ENCODE measurements at places on chromosomes 6 and 20. TPM values are rescaled to one million over a fixed set of nuclear protein-coding genes. Genes with fewer than 3 reads are reported as not detected.

DNA sequence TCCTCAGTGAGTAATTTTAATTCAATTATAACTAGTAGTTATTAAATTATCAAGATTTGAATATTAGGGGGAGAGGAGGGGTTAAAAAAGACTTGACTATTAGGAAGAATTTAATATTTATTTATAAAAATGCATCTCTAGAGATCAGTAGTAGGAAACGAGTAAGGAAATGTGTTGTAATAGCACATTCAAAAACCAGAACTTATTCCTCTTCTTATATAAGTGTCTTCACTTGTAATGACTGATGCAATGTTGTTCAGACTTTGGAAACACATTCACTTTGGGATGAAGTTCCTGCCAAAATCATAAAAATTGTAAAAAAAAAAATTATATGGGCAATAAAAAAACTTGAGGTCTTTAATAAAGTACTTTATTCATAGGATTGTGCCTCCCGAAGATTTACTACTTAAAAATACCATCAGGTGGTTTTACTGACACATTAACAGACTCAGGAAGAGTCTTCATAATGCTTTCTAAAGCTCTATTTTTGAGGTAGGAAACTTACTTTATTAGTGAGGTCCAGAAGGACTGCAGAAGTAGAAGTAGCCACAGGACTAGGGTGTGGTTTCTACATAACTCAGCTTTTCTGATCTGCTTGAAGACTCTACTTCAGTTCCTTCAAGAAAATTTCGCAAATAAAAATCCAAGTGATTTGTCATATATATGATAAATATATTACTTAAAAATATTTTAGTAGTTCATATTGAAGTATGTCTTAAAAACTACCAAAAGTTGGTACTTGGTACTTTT lies 59.8 kb downstream of the CCDC170 start:
- DNase-seq: no peak

DNA sequence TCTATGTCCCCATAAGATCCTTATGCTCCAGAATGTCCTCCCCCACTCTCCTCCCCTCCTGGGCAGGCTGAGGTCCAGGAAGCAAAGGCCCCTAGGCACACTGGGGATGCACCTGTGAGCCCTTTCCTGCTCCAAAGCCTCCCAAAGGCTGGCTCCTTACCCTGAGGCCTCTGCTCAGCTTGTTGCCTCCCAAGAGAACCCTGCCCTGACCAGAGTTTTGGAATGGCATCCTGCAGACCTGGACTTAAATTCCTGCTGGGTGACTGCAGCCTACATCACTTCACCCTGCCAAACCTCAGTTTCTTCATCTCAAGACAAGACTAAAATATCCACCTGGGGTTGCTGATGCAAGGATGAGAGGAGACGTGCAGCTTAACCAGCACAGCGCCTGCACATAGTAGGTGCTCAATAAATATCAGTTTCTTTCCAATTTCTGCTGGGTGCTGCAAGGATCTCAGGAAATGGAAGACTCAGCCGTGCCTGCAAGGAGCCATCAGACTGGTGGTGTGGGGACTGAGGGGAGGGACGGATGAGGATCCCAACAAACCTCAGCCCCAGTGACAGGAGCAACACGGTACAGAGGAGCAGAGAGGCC lies 2.1 kb upstream of the LBP start:
- no peak for DNase-seq

- DNase-seq: no peak
Measured at GRCh38 chr6:163717106-163717764, 302.7 kb downstream of the QKI start.

Gene SIRPD
- total RNA-seq: not detected

Gene OVOL2
- total RNA-seq: not detected

GRCh38 chr6:1485678-1486077 lies 96.3 kb downstream of the FOXF2 start:
- DNase-seq: peak; percentile 52

Gene SLCO4A1
- total RNA-seq: 4.1 TPM

Gene SLC17A1
- not detected for total RNA-seq

- no peak for DNase-seq
Measured at GRCh38 chr6:1911474-1911873, 301.8 kb downstream of the FOXC1 start.

- peak; percentile 23 for DNase-seq
Measured at GRCh38 chr20:36606158-36607066, 833 bp downstream of the RAB5IF start.

DNA sequence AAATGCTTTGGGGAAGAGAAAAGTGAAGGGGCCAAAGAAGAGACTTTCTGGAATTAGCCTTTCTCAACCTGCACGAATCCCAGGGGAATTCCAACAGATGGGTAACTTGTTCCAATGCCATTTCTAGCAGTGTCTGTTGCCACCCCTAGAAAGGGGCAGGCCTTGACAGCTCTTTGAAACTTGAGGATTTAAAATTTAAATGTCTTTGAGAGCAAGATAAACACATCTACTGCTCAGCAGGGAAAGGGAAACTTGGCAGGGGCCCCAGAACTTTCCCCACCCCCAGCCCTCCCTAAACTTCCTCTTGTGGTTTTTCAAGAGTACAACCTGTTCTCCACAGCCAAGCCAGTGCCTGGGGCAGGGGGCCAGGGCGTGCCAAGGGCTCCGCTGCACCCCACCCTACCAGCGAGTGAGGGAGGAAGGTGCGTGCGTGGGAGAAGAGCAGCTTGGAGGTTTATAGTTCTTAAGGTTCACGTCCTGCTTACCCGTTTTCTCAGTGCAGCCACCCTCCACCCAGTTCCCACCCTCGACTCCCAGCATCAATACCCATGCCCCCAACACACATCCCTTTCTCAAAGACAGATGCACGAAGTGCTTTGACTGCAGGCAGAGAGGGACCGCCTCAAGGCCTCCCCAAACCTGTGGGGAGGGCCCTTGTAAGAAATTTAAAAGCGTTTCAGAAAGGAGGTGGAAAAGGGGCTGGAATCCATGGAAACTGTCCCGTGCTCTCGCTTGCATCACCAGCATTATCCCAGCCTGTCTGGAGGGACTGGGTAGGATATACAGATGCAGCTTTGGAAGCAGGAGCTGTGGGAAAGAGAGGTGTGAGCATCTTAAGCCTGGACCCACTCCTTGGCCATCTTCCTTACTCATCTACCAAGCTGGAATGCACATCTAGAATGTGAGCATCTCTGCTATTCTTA lies 4.5 kb upstream of the TAF8 start:
- DNase-seq: peak; percentile 91

Gene RAB44
- 0.11 TPM for total RNA-seq

- no peak for DNase-seq
Measured at GRCh38 chr6:122878796-122879195, 89.7 kb downstream of the SMPDL3A start.

GRCh38 chr6:113886512-113886911 lies 29.4 kb downstream of the MARCKS start:
- no peak for DNase-seq

Gene TOX2
- 25.7 TPM for total RNA-seq

Gene TSPYL1
- total RNA-seq: 57.3 TPM

DNA sequence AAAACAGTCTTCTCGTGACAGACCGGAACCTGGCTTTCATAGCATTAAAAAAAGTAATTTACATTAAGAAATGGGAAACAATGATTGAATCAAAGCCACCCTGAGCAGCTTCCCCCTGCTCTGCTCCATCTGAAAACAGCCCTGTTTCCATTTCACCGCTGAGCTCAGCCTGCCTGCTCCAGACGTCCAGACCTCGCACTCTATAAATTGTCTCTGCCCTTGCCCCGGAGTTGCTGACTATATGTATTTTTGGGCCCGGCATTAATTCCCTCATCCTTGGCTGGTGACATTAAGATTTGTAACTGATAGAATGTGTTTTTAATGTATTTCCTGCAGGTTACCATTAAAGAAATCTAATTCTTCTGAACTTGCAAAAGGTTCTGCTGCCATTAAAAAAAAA lies 22.7 kb upstream of the TCP11 start:
- no peak for DNase-seq

DNA sequence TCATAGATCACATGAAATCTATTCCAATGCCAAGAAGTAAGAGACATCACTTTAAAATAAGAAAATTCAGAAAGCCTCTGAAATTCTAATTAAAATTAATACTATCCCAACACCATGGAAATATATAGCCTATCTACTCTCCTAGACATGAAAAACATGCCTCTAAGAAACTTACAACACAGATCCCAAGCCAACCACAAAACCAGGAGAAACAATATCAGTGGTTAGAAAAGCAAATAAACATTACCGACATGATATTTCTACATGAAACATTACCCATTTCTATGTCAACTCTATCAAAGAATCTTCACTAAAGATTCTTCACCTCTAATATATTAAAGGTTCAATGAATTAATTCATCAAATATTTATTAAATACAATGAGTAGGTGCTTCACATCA lies 4.8 kb downstream of the EPB41L2 start:
- no peak for DNase-seq

- no peak for DNase-seq
Measured at GRCh38 chr20:63501818-63502670, 3.2 kb upstream of the EEF1A2 start.

DNA sequence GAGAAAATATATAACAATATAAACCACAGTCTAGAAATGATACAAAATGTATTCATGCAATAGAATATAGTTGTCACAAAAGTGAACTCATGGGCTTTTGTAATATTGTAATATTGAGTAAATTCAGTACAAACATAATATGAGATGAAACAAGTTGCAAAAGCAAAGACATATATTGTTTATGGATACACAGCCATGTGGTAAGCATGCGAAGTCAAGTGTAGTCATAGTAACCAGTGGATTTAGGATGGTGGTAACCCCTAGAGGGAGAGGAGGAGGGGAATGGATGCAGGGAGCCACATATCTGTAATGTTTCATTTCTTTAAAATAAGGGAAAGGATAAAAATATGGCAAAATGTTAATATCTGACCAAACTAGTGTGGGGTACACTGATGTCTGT lies 47.3 kb downstream of the ARMC2 start:
- no peak for DNase-seq

DNA sequence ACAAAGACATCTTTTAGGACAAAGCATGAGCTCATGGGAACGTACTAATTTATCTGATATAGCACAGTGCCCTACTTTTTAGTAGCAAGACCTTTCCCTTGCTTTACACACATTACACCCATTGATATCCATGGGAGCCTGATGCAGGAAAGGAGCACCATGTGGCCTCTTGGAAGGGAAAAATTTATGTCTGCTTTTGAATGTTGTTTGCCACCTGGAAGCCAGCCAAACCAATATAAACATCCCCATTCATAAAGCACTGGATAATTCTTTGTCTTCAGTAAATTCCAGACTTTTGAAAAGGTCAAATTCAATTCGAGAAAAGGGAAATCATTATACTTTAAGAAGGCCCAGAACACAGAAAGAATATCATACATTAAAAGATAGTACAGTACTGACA lies 152.3 kb upstream of the BEND6 start:
- DNase-seq: peak; percentile 91

Gene MATN4
- not detected for total RNA-seq

- no peak for DNase-seq
Measured at GRCh38 chr6:30100585-30101443, 12.1 kb downstream of the TRIM31 start.

DNA sequence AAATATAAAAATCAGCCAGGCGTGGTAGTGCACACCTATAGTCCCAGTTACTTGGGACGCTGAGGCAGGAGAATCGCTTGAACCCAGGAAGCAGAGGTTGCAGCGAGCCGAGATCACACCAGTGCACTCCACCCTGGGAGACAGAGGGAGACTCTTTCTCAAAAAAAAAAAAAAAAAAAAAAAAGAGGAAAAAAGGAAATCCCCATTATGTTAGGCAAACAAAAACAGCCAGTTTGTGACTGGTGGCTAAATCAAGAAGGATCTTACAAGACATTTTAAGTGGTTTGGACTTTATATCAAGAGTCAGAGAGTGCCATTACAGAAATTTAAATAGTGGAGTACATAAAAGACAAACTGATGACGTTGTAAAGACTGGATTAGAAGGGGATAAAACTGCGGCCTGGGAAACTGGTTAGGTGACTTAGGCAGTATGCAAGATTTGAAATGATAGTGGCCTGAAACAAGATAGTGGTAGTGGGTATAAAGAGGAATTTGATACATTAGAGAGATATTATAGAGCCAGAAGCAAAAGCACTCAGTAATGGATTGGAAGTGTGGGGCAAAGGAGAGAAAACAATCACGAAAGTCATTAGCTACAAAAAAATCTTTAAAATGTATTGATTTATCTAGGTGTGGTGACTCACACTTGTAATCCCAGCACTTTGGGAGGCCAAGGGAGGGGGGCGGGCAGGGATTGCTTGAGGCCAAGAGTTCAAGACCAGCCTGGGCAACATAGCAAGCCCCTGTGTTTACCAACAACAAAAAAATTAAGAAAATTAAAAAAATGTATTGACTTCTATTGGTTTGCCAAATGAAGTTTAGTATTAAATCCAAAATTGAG lies 1.7 kb upstream of the MYO6 start:
- no peak for DNase-seq

Gene TRAPPC3L
- total RNA-seq: not detected

GRCh38 chr6:149056777-149057463 lies 260.6 kb upstream of the TAB2 start:
- DNase-seq: no peak

Gene NRSN1
- total RNA-seq: not detected

GRCh38 chr6:36897609-36898008 lies 11.9 kb downstream of the C6orf89 start:
- peak; percentile 5 for DNase-seq

DNA sequence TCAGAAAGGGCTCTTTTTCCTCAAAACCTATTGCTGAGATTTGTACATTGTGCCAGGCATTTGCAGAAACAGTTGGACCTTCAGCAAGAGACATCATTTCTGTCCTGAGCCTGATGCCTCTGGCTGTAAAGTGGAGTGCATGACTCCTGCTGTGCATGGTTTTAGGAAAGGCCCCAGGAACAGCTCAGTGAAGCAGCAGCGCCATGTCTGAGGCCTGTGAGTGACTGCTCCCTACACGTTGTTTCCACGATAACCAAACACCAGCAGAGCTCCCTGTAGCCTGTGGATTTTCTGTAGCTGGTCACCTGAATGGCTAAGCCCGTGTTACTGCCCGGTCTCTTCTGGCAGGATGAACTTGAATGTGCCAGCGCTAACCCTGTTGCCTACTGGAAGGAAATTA lies 232.5 kb downstream of the TFAP2C start:
- DNase-seq: no peak

DNA sequence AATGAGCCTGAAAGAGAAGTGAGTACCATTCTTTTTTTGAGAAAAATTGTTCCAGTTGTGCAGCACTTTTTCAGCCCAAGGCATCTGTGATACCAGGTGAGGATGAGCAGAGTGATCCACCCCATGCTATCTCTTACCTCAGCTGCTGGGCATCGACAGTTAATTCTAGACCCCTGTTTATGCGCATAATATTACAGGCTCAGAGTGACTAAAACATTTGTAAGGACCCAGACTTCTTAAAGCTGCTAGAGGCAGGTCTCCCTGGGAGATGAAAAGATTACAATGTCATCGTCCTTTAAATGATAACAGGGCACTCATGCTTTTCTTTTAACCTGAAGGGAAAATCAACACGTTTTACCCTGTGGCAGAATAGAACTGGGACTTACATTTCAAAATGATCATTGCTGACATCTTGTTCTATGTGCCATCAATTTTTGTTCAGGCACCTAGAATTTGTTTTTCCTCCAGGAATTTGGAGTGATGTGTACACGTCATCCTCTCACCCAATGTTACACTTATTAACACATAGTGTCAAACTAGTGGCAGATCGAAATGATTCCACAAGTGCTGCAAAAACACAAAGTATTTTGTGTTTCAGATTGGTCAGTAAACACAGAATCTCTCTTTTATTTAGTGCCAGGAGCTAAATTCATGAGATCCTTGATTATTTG lies 684.6 kb downstream of the UTRN start:
- no peak for DNase-seq

GRCh38 chr6:91243436-91243835 lies 656.6 kb upstream of the MAP3K7 start:
- DNase-seq: no peak

GRCh38 chr20:23367770-23368169 lies 5.8 kb downstream of the GZF1 start:
- no peak for DNase-seq
